Thoracic aorta (tissue), 2 donors: ENCODE measurements at places on chromosomes 3 and 15. TPM values are rescaled to one million over a fixed set of nuclear protein-coding genes. Genes with fewer than 3 reads are reported as not detected.

AADACL2 gene
- total RNA-seq: not detected

GRCh38 chr3:136245691-136246090 lies 4.4 kb upstream of the PCCB start:
- no peak overlapping the region for H3K4me3 ChIP-seq
- H3K4me1 ChIP-seq: no peaks in the 10 kb centered on the region
- no peaks in the 10 kb centered on the region for H3K36me3 ChIP-seq
- H3K27me3 ChIP-seq: no peaks in the 10 kb centered on the region
- H3K27ac ChIP-seq: no peak overlapping the region

GRCh38 chr3:111684640-111685039 lies 89.5 kb upstream of the ZBED2 start:
- H3K36me3 ChIP-seq: no peaks in the 10 kb centered on the region
- no peak overlapping the region for H3K4me3 ChIP-seq
- no peak for DNase-seq
- no peak overlapping the region for H3K27ac ChIP-seq
- H3K27me3 ChIP-seq: no peaks in the 10 kb centered on the region

DNA sequence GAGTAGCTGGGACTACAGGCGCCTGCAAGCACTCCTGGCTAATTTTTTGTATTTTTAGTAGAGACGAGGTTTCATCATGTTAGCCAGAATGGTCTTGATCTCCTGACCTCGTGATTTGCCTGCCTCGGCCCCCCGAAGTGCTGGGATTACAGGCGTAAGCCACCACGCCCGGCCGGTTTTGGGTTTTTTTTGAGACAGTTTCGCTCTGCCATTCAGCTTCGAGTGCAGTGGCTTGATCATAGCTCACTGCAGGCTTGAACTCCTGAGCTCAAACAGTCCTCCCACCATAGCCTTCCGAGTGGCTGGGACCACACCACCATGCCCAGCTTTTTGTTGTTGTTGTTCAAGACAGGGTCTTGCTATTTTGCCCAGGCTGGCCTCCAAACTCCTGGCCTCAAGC lies 16.0 kb upstream of the SCAP start:
- H3K27ac ChIP-seq: no peak overlapping the region
- no peaks in the 10 kb centered on the region for H3K27me3 ChIP-seq
- no peaks in the 10 kb centered on the region for H3K4me1 ChIP-seq
- H3K36me3 ChIP-seq: peaks cover 12% of the 10 kb centered on the region

- no peak for DNase-seq
- H3K27me3 ChIP-seq: no peaks in the 10 kb centered on the region
- no peak overlapping the region for H3K4me3 ChIP-seq
- no peaks in the 10 kb centered on the region for H3K36me3 ChIP-seq
- no peaks in the 10 kb centered on the region for H3K4me1 ChIP-seq
- no peak overlapping the region for H3K27ac ChIP-seq
These were observed 388.0 kb upstream of the LMCD1 start for GRCh38 chr3:8113626-8114025.

- no peak overlapping the region for H3K4me3 ChIP-seq
- peaks cover 4% of the 10 kb centered on the region for H3K4me1 ChIP-seq
- no peak overlapping the region for H3K27ac ChIP-seq
- DNase-seq: no peak
- no peaks in the 10 kb centered on the region for H3K27me3 ChIP-seq
- no peaks in the 10 kb centered on the region for H3K36me3 ChIP-seq
These were observed 65.8 kb downstream of the PDE8A start for GRCh38 chr15:85047271-85047948.

- H3K27ac ChIP-seq: no peak overlapping the region
- H3K4me3 ChIP-seq: no peak overlapping the region
- DNase-seq: no peak
These were observed 10.0 kb upstream of the EHD4 start for GRCh38 chr15:41982133-41982930.

DNA sequence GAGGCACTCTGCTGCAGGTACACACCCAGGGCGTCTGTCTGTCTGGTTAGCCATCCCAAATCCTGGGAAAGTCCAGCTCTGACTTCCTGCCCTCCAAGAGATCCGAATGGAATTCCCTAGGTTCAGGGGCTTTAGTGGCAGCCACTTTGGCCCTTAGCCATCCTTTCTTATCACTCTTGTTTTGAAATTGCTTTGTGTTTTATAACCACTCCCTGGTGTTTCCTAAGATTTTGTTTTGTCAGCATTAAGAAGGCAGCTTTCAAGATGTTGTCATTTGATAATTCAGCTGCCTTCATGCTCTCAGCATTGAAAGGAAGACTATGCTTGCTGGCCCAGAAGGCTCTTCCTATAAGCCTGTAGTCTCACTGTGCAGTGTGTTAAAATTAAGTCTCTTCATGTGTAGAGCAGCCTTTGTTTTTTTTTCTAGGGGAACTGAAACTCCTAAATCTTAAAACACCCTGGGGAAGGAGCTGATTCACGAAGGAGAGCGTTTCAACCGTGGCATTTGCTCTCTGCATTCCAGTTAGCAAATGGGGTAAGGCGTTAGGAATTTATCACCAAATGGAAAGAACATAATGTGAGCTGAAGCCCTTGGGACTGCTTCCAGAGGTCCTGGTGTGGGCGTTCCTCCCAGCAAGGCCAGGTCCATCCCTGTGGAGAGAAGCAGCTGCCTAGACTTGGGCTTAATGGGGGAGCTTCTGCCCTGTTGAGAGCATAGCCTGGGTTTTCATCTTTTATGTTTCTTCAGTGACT lies 14.2 kb upstream of the CLEC3B start:
- peaks cover 3% of the 10 kb centered on the region for H3K36me3 ChIP-seq
- H3K4me3 ChIP-seq: peak overlapping the region; percentile 48
- H3K27me3 ChIP-seq: no peaks in the 10 kb centered on the region
- peaks cover 21% of the 10 kb centered on the region for H3K4me1 ChIP-seq
- no peak for DNase-seq
- H3K27ac ChIP-seq: peak overlapping the region; percentile 90

- H3K36me3 ChIP-seq: no peaks in the 10 kb centered on the region
- peak overlapping the region; percentile 98 for H3K4me3 ChIP-seq
- H3K27me3 ChIP-seq: no peaks in the 10 kb centered on the region
These were observed 2.2 kb downstream of the PLSCR1 start for GRCh38 chr3:146542179-146542578.

DNA sequence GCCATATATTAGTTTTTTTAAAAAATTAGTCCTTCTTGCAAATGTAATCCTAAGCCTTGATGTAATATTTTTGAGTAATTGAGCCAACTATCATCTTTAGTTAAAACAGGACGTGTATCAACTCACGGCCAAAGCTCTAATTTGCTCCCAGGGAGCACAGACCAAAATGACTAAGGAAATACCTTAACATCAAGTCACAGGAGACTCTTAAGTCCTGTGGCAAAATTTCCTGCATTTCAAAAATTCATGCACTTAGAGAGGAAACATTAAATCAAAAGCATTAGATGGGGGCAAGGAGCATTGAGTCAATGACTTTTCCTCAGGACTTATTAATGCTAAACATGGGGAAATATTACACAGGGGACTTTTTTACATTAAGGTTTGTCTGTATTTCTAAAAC lies 276.0 kb downstream of the MFSD1 start:
- H3K27ac ChIP-seq: no peak overlapping the region
- H3K36me3 ChIP-seq: no peaks in the 10 kb centered on the region
- no peaks in the 10 kb centered on the region for H3K27me3 ChIP-seq

DNA sequence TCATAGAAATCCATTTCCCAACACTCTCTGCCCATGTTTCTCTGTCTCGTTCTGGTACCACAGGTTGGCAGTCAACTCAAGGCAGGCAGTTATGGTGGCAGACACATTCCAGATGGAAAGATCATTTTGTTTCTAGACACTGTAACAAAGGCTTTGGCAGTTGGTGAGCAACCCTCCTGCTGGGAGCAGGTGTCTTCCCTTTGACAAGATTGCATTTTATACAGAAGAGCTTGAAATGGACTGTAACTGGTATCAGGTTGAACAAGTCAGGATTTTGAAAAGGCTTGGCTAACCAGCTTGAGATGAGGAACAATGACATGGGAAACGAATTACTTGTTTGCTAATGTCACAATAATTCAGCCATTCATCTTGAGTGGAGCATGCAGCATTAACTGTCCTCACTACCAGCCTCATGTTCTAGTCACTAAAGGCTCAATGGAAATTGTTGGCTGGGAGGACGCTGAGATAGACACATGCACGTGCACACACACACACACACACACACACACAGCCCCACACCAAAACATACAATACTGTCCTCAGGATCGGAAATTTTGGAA lies 170.0 kb downstream of the SEMA6D start:
- H3K4me1 ChIP-seq: no peaks in the 10 kb centered on the region
- H3K36me3 ChIP-seq: no peaks in the 10 kb centered on the region
- no peak overlapping the region for H3K27ac ChIP-seq
- H3K4me3 ChIP-seq: no peak overlapping the region
- H3K27me3 ChIP-seq: no peaks in the 10 kb centered on the region

DNA sequence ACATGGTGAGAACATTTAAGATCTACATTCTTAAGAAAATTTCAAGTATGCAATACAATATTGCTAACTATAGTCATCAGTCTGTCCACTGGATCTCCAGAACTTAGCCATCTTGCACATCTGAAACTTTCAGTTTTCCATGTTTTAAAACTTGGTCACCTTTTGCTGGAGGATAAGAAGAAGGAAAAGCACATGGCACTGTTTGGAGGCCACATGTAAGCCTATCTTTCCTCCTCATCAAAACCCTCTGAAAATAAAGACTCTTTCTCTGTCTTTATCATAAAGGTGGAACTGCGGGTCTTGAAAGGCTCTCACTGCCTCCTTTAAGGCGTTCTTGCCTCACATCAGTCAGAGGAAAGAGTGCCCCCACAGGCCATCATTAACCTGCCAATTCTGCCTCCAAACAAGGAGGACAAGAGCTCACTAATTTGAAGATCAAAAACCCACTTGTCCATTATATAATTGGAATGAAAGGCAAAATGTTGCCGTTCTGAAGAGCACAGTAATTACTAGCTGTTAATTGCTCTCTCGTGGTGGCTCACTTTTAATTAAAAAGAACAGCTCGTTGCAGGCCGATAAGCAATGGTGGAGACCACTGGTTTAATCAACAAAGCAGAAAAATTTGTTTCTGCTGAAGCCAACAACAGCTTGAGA lies 157.8 kb downstream of the MECOM start:
- DNase-seq: no peak
- no peak overlapping the region for H3K27ac ChIP-seq
- peaks cover 6% of the 10 kb centered on the region for H3K4me1 ChIP-seq
- no peaks in the 10 kb centered on the region for H3K36me3 ChIP-seq
